ENCODE measurements at places on chromosomes 3 and 15.

DNA sequence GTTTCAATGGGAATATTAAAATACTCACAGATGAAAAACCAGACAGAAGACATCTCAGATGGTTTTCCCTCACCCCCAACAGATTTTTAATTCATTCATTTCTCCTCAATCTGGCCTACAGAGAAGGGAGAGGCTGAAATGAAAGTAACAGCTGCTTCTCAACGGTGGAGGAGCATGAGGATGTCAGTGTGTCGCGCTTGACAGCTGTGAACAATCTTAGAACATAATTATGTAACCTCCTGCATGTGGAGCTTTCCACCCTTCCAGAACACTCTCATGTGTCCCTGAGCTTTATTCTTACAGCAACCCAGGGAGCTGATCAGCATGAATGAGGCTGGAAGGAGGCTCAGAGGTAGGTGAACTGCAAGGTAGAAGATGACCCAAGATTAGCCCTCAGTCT is 52.7 kb downstream of the MB21D2 start:
- DNase-seq, result no peak

- peak; percentile 89 for DNase-seq
These were observed 27.0 kb downstream of the HMCES start for GRCh38 chr3:129305592-129306091.

- DNase-seq, result no peak
These were observed 230.3 kb upstream of the CFAP20DC start for GRCh38 chr3:59280113-59280512.

- no peak for DNase-seq
These were observed 101.9 kb downstream of the CHDH start for GRCh38 chr3:53744351-53744750.

GRCh38 chr15:62320259-62320658 is 155.2 kb upstream of the C2CD4B start:
- no peak for DNase-seq

DNA sequence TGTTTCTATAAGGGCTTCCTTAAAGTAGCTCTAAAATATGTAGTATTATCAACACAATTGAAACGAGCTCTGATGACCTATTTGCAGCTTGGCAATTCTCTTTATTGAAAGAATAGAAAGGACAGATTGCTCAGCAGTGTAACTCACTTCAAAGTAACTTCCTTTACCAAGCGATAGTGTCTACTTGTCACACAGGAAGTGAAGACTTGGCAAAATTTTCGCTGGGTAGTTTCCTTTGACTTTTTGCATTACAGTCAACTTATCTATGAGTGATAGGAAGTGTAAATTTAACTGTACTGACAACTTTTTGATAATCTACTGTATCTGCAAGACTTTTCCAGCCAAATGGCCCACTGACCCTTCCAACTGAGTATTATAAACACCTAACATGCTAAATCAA is 22.8 kb downstream of the SLC9A9 start:
- DNase-seq, result no peak

- DNase-seq, result no peak
These were observed 73.0 kb upstream of the POMGNT2 start for GRCh38 chr3:43178891-43179366.
